Renal pelvis (tissue), 12 donors: ENCODE measurements at places on chromosomes 6 and 20. TPM values are rescaled to one million over a fixed set of nuclear protein-coding genes. Genes with fewer than 3 reads are reported as not detected.

DNA sequence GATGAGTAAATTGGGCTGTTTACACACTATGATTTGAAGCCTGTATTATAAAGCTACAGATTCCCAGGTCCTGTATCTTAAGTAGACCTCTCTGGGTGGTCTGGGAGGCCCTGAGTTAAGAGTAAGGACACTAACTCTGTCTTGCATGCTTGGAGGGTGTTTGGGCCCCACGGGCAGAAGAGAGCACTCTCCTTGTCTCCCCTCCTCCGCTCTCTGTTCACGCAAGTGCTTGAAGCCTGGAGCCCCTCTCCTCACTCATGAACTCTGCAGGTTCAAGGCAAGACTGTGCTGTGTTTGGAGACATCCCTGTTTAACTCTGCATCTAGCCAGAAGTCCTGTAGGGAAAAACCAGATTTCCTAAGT, 154.0 kb downstream of the ZDHHC14 start:
- DNase-seq, result no peak

- DNase-seq, result no peak
Measured at GRCh38 chr6:154887051-154887450, 108.1 kb upstream of the TIAM2 start.

GRCh38 chr20:24942679-24943078, 6.4 kb upstream of the CST7 start:
- DNase-seq, result no peak

The OPRL1 gene
- polyA plus RNA-seq, result 1.2 TPM

The TFAP2D gene
- not detected for polyA plus RNA-seq
